Renal pelvis (tissue), 12 donors: ENCODE measurements at places on chromosomes 13 and 19. TPM values are rescaled to one million over a fixed set of nuclear protein-coding genes. Genes with fewer than 3 reads are reported as not detected.

GRCh38 chr13:20441056-20441455 lies 84.6 kb downstream of the CRYL1 start:
- no peak for DNase-seq

- no peak for DNase-seq
Measured at GRCh38 chr19:33379151-33379829, 5.8 kb downstream of the CEBPG start.

DNA sequence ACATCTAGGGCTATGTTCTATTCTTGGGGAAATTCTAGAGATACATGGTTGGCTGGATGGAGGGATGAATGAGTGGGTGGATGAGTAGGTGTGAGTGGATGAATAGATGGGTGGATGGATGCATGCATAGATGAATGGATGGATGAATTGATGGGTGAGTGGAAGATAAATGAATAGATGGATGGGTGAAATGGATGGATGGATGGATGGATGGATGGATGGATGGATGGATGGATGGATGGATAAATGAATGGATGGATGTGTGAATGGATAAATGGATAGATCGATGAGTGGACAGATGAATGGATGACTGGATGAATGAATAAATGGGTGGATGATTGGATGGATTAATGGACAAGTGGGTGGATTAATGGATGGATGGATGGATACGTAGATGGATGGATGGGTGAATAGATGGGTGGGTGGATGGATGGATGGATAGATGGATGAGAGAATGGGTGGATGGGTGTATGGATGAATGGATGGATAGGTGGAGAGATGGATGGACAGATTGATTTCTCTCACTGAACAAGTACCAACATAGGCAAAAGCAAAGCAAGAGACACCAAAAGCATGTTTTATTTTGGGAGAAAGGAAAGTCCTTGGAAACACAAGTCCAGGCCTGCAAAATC lies 143.2 kb downstream of the TSHZ3 start:
- DNase-seq = no peak

GRCh38 chr13:41054212-41054877 lies 7.0 kb upstream of the WBP4 start:
- peak; percentile 39 for DNase-seq

- peak; percentile 15 for DNase-seq
Measured at GRCh38 chr19:49983645-49984229, 22.8 kb upstream of the SIGLEC11 start.

- DNase-seq = no peak
Measured at GRCh38 chr19:47447470-47448359, 24.0 kb downstream of the SLC8A2 start.

GRCh38 chr13:58598241-58598640 lies 966.7 kb downstream of the PCDH17 start:
- DNase-seq = no peak

DNA sequence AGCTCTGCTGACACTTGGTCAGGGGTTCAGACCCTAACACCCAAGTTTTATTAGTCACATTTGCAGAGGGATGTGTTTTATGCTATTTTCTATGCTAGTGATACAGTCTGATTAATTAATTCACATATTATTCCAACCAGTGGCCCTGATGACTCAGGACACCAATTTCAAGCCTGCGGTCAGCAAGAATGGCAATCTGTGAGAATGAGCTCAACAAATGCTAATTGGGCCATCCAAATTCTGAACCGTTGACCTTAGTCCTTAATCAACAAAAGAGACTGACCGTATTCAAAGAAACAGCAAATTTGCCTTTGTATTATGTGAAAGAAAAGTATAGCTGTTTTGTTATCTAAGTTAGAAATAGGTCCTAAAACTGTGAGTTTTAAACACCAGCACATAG lies 9.6 kb upstream of the KL start:
- DNase-seq = no peak

DNA sequence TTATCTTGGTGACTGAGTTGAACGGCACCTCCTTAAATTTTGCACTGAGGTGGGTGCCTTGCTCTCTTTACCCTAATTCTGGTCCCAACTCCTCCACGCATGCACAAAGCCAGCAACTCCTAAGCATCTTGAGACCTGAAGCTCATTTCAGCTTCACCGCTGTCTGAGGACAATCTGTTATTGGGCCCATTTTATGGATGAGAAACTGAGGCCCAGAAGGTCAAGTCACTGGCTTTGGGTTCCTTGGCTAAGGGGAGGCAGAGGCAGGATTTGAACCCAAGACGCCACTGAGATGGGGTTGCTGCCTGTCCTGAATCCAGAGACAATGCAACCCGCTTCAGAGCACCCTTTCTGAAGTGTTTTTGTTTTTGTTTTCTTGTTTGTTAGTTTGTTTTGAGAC lies 22.7 kb downstream of the TINCR start:
- DNase-seq = no peak

DNA sequence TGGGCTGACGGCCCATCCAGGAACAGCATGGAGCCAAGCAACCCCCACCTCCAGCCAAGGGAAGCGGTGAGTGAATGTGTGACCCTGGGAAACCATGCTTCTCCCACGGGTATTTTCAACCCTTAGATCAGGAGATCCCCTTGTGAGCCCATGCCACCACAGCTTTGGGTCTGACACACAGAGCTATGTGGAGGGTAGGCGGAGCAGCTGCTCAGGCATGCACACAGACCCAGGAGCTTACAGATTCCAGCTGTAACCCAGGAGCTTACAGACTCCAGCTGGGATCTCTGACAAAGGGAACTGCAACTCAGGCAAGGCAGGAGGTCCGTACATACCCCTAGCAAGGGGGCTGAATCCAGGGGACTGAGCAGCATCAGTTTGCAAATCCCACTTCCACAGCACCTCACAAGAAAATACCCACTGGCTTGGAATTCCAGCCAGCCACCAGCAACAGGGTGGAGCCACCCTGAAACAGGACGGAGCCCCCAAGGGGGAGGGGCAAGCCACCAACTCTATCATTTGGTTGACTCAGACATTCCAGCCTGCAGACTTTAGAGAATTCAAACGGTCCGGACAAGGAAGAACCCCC lies 40.8 kb upstream of the RFXAP start:
- peak; percentile 80 for DNase-seq

- DNase-seq = no peak
Measured at GRCh38 chr13:72489751-72490150, 237.7 kb downstream of the MZT1 start.

GRCh38 chr13:22801402-22802003 lies 379.3 kb upstream of the SGCG start:
- peak; percentile 27 for DNase-seq

DNA sequence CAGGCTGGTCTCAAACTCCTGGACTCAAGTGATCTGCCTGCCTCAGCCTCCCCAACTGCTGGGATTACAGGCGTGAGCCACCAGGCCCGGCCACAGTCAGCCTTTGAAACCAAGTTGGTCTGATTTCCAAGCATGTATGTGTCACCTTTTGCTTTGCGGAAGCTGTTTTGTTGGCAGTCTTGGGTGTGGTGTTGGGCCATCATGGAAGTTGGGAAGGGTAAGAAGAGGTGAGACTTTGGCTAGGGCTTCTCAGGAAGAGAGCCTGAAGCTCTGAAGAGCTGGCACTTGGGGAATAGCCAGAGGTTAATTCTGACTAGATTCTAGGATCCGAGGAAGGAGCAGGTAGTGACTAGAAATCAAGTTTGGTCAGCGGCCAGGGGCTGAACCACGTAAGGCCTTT lies 2.8 kb downstream of the RSPH6A start:
- DNase-seq = no peak

DNA sequence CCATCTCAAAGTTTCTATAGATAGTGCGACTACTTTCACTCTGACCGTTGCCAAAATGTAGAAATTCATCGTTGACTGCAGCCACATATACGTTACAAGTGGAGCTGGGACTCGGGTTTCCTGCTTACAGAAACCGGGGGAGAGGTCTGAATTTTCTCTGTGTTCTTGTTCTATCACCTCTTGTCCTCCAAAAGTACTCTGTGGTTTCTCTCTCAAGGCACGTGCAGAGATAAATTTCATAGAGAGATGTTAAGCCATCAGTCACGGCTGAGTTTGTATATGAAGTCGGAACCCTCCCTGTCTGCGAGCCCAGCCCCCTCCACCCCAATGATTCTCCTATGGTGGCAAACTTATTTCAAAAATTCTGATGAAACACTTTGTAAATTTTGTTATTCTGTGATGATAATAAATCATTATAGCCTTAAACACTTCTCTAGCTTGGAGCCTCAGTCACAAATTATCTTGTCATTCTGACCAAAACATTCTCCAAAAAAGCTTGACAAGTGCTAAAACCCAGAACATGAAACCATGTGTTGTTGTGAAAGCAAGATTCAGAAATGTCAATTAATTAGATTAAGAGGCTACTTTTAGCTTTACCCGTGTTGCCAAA lies 87.5 kb downstream of the TSHZ3 start:
- DNase-seq = no peak

DNA sequence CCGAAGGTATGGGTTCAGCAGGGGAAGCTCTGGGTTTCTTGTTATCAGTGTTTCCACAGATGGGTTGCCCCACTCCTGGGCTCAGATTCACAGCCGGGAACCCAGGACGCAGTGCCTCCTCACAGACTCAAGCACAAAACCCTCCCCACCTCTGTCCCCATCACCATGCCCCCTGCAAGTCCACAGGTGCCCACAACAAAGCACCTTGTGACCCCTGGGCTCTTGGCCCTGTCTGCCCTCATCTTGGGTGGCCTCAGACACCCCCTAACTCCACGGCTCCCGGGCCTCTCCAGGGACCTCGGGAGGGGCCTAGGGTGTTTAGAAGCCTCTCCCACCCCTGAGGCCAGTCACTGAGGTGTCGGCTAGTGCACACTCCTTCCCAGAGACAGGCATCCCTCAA lies 231.7 kb downstream of the TUBA3C start:
- DNase-seq = no peak

GRCh38 chr19:8530061-8530679 lies 16.2 kb upstream of the ZNF414 start:
- DNase-seq = no peak

- no peak for DNase-seq
Measured at GRCh38 chr13:76522083-76522755, 364.0 kb downstream of the KCTD12 start.

- no peak for DNase-seq
Measured at GRCh38 chr19:14413693-14414181, 5.4 kb downstream of the DDX39A start.

GRCh38 chr13:51465124-51465523 lies 12.3 kb upstream of the INTS6 start:
- DNase-seq = no peak

The ZNF730 gene
- polyA plus RNA-seq = 6.1 TPM

The RNF17 gene
- polyA plus RNA-seq = not detected

The NOTCH3 gene
- polyA plus RNA-seq = 135 TPM

The WDR87 gene
- polyA plus RNA-seq = 0.01 TPM

The ITGBL1 gene
- 1.4 TPM for polyA plus RNA-seq

The MEF2B gene
- 2.4 TPM for polyA plus RNA-seq

The EPSTI1 gene
- 13.7 TPM for polyA plus RNA-seq

The MBD3L2 gene
- polyA plus RNA-seq = not detected

The APOC1 gene
- polyA plus RNA-seq = 11.7 TPM

The ATP7B gene
- polyA plus RNA-seq = 28.1 TPM
